Hippocampal formation (tissue), 2 donors: ENCODE measurements at places on chromosomes 4 and X.

DNA sequence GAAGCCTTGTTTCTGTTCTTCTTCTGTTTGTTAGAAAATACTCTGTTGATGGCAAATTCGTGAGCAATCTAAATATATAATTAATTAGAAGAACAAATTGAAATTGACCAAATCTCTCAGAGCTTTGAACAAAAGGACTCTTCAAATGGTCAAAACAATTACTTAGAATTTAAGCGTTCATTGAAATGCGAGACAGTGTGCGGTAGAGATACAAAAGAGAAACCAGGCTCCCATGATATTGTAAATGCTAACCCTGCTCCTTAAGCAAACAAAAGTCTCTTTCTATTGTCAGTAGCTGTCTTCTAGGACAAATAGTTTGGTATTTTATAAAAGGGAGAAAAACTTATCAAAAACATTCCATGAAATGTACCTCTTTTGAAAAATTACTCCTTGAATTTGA lies 453.4 kb upstream of the MAGEB2 start:
- DNase-seq: no peak

- no peak for DNase-seq
Observed at GRCh38 chrX:22043872-22044271, 11.7 kb downstream of the PHEX start.

DNA sequence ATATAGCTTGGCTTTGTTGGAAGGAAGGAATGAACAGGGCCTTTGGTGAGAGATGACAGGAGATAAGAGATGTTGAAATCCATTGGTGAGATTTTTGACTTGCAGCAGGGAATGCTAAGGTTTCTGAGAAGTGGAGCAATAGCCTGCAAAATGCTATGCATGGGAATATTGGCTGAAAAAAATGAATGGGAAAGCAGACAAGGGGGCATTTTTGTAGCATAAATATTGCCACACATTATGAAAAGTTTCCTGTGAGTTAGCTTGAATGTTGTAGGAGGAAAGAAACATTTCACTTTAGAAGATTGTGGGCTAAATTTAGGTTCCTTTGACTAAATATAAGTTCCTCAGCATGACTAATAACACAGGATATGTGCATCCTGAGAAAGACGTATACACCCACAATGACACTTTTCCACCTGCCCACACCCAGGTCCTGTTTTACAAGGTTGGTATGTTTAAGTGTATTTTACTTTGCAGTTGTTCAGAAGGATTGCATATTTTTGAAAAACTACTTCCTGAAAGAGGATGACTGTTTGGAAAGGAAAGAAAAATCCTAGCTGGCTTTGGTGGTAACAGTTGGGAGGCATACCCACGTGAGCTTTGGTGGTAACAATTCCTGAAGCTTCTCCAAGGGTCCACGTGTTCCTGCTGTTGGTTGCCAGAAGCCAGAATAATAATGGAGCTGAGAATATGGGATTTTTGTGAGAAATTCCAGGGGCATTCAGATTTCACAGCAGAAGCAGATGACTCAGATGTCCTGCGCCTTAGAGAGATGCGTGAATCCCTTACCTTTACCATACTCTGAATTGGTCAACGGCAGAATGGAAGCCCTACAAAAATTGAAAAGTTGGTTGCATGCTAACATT lies 28.5 kb downstream of the PHEX start:
- no peak for DNase-seq

DNA sequence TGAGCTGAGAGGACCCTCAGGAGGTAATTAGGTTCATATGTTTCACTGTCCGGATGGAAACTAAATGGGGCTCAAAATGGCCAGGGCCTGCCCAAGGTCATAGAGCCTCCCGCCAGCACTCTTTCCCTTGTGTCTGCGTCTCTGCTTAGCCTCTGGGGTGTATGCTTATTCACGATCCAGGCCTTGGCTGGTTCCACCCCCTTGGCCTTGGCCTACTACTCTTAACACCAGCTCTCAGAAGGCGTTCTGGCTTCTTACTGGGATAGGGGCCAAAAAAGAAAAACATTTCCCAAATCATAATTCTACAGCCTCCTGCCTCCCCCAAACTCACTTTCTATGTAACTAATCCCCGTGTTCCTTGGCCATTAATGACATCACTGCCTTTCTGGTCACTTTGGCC lies 68.8 kb downstream of the RTL5 start:
- DNase-seq: no peak

- no peak for DNase-seq
Observed at GRCh38 chrX:16700734-16701133, 11.7 kb downstream of the CTPS2 start.

GRCh38 chrX:47573341-47574075 lies 8.7 kb upstream of the TIMP1 start:
- DNase-seq: no peak

DNA sequence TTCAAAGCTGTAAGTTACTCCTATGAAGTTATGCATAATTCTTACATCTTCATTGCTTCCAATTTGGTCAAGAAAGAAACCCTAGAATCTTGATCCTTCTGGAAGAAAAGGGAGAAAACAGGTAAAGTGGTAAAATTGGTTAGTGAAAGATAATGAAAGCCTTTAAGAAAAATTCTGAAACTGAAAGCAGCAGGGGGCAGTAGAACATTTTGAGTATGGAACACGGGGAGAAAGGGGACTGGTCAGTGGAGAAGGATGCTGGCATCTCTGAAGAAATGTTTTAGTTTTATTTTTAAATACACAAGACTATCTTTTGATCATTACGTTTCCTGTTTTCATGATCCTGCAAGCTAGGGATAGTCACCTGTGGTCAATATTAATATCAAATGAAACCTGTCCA lies 54.3 kb downstream of the SLIT2 start:
- no peak for DNase-seq

GRCh38 chr4:47490550-47490949 lies 5.5 kb downstream of the ATP10D start:
- no peak for DNase-seq

GRCh38 chrX:23344238-23344903 lies 9.7 kb downstream of the PTCHD1 start:
- no peak for DNase-seq

- DNase-seq: no peak
Observed at GRCh38 chr4:136056748-136057147, 1475.5 kb downstream of the PCDH18 start.

DNA sequence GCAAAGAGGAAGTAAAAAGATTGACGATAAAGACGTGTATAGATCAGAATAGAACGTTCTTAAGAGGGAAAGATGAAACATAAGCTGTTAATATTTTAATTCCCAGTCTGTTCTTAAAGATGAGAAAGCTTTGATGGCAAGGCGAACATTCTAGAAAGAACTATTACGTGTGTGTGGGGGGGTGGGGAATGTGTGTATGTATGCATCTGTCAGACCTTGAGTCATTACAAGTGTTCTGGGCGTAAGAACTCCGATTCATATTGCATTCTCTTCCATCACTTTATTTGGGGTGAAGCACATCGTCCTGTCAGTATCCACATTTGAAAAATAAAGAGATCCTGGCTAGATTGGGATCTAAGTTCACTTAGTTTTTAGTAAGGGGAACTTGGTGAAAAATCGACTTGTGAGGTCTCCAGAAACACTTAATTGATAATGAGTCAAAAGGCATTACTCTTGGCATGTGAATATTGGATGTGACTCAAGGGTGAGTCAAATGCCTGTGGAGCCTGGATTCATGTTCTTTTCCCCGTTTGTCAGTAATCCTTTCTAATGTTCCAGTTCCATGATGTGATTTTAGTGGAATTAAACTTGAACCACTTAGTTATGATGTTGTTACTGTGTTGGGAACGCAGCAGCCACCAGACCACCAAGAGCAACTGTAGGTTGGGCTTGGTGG lies 3.1 kb downstream of the SMS start:
- no peak for DNase-seq

DNA sequence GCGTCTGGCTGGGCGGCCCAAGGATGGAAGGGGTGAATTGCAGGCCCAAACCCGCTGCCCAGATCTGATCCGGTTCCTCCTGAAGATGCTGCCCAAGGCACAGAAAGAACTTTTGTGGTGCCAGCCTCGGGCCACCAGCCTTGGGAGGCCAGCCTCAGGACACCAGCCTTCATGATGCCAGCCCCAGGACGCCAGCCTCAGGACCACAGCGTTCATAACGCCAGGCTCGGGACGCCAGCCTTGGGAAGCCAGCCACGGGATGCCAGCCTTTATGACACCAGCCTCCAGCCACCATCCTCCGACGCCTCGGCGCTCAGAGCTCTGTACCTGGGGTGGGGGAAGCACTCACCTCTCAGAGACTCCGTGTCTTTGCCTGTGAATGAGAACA lies 107.8 kb downstream of the ADRA2C start:
- DNase-seq: no peak

GRCh38 chrX:141405853-141406492 lies 163.7 kb upstream of the SPANXC start:
- DNase-seq: no peak

GRCh38 chr4:20761382-20761781 lies 61.1 kb downstream of the PACRGL start:
- no peak for DNase-seq

DNA sequence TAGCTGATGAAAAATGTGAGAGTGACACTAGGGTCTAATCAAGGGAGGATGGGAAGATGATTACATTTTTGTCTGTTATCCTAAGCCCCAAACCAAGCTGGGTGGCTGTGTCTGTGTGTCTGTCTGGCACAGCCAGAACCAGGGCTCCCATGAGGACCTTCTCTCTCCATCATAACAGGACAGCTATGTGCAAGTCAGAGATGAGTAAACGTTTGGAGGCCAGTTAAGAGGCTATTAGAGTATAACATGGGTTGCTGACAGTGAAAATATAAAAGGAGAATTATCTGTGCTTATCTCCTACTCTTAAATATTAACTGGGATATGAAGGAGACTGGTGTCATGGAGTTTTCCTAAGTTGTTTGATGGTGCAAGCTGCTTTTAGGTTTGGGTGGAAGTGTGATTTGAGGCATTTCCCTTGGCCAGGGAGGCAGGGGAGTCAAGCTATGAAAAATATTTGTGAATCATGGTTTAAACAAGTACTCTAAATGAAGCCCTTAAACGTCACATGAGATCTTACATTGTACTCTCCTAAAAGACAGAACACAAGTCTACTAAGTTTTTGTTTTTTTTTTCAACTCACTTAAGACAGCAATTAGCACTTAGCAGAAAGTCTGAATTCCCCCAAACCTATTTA lies 156.2 kb downstream of the ENOX2 start:
- no peak for DNase-seq

- peak; percentile 70 for DNase-seq
Observed at GRCh38 chr4:81470456-81471297, 1.0 kb downstream of the RASGEF1B start.

- no peak for DNase-seq
Observed at GRCh38 chrX:22177950-22178515, 94.7 kb upstream of the CBLL2 start.

- DNase-seq: no peak
Observed at GRCh38 chrX:26581091-26581490, 365.1 kb downstream of the MAGEB5 start.

GRCh38 chrX:56503941-56504673 lies 59.3 kb upstream of the UBQLN2 start:
- DNase-seq: no peak

DNA sequence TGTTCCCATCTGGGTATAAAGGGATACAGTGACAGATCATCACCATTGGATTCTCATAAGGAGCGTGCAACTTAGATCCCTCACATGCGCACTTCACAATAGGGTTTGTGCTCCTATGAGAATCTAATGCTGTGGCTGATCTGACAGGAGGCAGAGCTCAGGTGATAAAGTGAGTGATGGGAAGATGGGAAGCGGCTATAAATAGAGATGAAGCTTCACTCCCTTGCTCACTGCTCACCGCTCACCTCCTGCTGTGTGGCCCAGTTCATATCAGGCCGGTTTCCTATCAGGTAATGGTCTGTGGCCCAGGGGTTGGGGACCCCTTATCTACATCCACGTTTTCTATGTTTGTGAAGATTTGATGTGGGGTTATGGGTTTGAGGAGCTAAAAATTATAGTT lies 43.7 kb downstream of the FAT4 start:
- DNase-seq: no peak

DNA sequence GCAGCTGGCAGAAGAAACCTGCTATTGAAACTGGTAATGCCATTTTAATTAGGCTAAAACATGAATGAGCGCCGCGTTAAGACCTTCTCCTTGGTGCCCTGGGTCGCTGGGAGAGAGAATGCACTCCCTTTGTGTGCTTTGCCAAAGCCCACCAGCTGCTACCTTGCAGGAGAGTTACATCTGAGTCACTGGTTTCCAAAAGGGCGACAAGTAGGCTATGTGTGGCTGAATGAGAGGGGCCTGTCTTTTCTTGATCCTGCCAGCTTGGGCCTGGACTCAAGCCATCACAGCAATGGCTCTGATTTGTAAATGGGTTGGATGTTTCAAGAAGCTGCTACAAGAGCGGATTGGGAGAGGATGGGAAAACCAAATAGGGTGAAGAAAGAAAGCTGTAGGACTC lies 81.5 kb downstream of the NHS start:
- peak; percentile 6 for DNase-seq

DNA sequence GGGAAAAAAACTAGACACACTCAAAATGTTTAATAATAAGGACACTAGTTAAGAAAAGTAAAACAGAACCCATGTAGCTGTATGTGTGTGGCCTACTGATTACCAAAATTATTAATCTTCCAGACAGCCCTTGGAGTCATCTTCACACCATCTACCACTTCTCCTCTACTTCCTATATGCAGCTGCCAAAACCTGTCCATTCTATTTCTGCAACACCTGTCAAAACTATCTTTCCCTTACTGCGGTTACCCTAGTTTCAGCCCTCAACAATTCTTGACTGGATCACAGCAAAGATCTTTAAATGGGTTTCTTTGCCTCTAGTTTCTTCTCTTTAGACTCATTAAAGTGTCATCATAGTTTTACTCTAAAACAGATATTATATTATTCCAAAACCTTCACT lies 72.6 kb downstream of the GPR82 start:
- no peak for DNase-seq

DNA sequence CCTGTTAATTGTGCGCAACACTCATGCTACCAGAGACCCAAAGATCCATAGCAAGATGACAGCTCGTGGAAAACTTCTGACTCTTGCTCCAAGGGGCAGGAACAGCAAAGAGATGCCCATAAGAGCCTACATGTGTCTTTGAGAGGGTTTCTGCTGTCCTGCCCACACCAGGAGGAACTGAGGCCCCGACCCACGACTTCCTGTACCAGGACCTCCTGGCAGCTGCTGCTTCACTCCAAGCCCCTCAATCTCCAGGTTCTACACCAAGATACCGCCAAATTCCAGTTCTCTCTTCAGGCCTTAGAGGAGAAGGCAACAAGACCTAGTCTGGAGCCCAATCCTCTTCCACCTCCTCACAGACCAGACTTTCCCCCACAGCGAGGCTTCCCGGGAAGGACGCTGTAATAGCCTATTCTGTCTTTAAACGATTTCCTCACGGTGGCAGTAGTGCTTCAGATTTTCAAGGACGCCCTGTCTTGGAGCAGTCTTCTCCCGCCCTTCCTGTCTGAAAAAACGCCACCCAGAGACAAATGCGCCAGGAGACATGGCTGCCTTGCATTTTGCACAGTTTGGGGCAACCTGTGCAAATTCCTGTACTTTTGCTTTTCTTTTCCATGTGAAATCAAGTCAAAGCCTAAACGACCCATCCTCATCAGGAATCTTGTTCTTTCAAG lies 230.2 kb upstream of the STK26 start:
- peak; percentile 89 for DNase-seq

GRCh38 chr4:125316791-125317524 lies 2.2 kb downstream of the FAT4 start:
- DNase-seq: peak; percentile 35
